ENCODE measurements at places on chromosomes 5 and 9. TPM values are rescaled to one million over a fixed set of nuclear protein-coding genes. Genes with fewer than 3 reads are reported as not detected.

DNA sequence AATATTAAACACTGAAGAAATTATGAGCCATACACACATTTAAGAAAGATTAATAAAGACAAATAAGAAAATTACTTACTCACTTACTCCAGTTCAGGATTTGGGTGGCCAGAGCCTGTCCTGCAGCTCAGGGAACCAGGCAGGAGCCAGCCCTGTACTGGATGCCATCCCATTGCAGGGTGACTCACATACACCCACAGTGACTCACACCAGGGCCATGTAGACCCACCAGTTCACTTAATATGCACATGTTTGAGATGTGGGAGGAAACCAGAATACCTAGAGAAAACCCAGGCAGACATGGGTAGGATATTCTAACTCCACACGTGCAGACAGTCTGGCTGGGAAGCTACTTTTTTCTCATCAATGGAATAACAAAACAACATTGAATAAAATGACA is 49.6 kb upstream of the ADRB2 start:
- DNase-seq, result no peak
- no peak overlapping the region for H3K4me3 ChIP-seq
- H3K4me1 ChIP-seq, result no peaks in the 10 kb centered on the region
- peaks cover 35% of the 10 kb centered on the region for H3K27me3 ChIP-seq
- peaks cover 1% of the 10 kb centered on the region for H3K36me3 ChIP-seq

DNA sequence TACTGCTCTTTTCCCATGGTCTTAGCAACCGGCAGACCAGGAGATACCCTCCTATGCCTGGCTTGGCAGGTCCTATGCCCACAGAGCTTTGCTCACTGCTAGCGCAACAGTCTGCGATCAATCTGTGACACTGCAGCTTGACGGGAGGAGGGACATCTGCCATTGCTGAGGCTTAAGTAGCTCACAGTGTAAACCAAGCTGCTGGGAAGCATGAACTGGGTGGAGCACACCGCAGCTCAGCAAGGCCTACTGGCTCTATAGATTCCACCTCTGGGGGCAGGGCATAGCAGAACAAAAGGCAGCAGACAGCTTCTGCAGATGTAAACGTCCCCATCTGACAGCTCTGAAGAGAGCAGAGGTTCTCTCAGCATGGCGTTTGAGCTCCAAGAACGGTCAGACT is 40.4 kb downstream of the MCTP1 start:
- no peak for DNase-seq
- no peak overlapping the region for H3K4me3 ChIP-seq
- no peak overlapping the region for H3K27ac ChIP-seq
- no peaks in the 10 kb centered on the region for H3K36me3 ChIP-seq

CLIC3 gene
- total RNA-seq, result 13.3 TPM

- H3K36me3 ChIP-seq, result no peaks in the 10 kb centered on the region
- H3K27ac ChIP-seq, result no peak overlapping the region
- peaks cover 2% of the 10 kb centered on the region for H3K27me3 ChIP-seq
- no peak for DNase-seq
- no peaks in the 10 kb centered on the region for H3K4me1 ChIP-seq
Observed at GRCh38 chr9:130985606-130986162, 23.3 kb upstream of the LAMC3 start.

GRCh38 chr5:149412783-149413476 is 33.8 kb upstream of the IL17B start:
- no peaks in the 10 kb centered on the region for H3K27me3 ChIP-seq
- no peaks in the 10 kb centered on the region for H3K4me1 ChIP-seq
- no peak overlapping the region for H3K27ac ChIP-seq
- H3K36me3 ChIP-seq, result no peaks in the 10 kb centered on the region
- H3K4me3 ChIP-seq, result no peak overlapping the region
- DNase-seq, result no peak

Measured in activated naive CD8-positive, alpha-beta T cell treated with anti-CD3 and anti-CD28 coated beads, Interleukin-2, amount 10 ng/mL, durations not matched to agents 7 days and 5 days (primary cell).